T-helper 1 cell (primary cell): ENCODE measurements at places on chromosomes 6 and 20.

DNA sequence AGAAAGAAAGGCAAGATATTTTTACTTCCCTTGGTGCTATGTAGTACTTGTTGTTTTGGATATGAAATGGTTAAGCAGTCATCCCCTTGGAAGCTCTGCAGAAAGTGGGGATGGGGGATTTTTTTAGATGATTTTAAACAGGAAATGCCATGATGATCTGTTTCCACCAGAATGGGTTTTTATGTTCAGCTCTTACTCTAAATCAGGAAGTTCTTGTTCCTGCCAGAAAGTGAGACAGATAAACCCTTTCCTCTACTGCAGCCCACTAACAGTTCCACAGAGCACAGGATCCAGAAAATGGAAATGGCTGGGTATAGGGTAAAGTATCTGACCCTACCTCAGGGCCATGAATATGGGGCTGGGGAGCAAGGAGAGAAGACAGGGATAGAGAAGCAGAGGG lies 32.1 kb upstream of the PPP1R3G start:
- no peak for DNase-seq

- DNase-seq = no peak
Observed at GRCh38 chr20:53898556-53898931, 171.8 kb downstream of the BCAS1 start.

- DNase-seq = no peak
Observed at GRCh38 chr6:40642837-40643236, 55.7 kb upstream of the LRFN2 start.

DNA sequence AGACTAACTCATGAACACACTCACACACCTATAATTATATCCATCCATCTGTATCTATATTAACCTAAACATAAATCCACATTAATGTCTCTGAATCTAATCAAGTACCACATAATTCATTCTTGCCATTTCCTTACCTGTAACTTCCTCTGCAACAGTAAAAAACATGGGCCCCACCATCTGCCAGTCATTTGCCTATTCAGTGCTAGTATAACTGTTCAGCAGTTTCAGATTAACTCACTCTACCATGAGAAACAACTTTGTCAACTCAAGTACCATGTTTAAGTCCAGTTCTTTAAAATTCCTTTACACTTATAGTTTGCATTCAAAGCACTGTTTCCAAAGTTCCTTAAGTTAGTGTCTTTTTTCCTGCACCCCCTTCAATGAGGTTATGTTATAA lies 68.8 kb downstream of the LAMP5 start:
- no peak for DNase-seq

- no peak for DNase-seq
Observed at GRCh38 chr20:15902493-15902892, 670.8 kb downstream of the KIF16B start.

DNA sequence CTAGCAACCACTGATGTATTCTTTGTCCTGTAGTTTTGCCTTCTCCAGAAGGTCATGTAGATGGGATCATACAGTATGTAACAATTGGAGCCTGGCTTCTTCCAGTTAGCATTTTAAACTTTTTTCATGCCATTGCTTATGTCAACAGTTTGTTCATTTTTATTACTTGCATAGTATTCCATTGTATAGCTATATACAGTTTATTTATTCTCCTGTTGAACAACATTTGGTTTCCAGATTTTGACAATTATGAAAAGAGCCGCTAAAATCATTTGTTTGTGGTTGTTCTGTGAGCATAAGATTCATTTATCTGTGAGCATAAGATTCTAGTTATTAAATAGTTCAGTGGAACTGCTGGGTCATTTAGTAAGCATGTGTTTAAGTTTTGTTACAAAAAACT lies 23.5 kb upstream of the CMTR1 start:
- no peak for DNase-seq
